WTC11 (cell line): ENCODE measurements at places on chromosomes 16 and 17.

DNA sequence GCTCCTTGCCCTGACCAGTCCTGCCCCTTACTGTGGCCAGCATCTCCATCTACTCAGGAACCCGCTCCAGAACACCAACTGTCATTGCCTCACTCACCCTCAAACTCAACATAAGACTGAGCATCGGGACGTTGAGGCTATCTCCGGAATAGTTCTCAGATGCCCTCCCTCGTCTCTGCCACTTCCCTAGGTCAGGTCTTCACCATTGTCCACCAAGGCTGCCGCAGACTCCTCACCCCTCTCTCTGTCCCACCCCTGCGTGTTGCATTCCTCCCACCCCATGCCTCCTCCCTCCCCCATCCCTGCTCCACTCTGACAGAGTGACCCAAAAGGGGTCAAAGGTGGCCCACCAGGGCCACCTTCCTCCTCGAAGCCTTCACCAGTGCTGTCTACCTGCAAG lies 37.2 kb downstream of the C17orf67 start:
- no peak for DNase-seq

DNA sequence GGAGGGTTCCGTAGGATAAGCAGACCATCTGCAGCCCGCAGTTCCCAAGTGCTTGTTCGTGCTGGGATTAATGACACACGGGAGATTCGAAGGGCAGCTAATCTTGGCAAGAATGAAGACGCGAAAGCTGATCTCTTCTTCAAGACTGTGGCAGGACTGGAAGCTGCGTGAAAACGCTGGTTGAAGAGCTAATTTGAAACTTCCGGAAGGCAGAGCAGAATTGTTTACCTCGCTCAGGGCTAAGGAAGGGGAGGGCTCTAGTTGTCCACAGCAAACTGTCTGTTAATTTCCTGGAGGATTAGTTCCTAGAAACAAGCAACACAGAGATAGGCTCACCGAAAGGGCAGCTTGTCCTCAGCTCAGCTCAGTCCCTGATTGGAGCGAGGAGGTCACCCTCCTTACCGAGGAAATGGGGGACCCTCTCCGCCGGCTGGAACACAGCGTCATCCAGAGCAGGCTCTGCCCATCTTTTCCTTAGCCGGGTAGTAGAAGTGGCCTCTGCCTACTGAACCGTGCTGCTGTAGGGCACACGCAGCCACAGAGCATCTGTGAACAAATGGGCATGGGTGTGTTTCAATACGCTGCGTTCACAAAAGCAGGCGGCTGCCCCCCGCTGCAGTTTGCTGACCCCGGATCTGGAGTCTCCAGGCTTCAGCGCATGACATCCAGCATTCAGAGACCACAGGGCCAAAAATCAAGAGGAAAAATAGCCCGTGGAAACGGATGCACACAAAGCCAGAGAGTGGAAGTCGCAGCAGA lies 16.7 kb upstream of the BAIAP2 start:
- DNase-seq = no peak

DNA sequence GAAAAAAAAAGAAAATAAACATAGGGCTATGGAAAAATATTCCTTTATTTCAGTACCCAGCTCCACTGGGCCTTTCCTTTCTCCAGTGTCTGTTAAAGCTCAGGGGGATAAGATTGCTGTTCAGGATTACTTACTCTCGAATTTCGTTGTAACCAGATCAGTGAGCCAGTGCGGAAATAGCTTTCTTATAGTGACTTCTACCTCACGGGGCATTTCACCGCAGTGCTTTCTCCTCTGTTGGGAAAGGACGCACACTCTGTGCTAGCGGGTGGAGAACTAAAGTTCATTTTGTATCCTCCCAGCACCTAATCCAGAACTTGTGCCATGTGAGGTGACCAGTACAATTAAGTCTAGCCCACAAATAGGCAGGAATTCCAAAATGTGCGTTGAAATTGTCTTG lies 38.3 kb downstream of the RPA1 start:
- DNase-seq = no peak

- no peak for DNase-seq
Observed at GRCh38 chr17:17112628-17113200, 70.5 kb downstream of the MPRIP start.

DNA sequence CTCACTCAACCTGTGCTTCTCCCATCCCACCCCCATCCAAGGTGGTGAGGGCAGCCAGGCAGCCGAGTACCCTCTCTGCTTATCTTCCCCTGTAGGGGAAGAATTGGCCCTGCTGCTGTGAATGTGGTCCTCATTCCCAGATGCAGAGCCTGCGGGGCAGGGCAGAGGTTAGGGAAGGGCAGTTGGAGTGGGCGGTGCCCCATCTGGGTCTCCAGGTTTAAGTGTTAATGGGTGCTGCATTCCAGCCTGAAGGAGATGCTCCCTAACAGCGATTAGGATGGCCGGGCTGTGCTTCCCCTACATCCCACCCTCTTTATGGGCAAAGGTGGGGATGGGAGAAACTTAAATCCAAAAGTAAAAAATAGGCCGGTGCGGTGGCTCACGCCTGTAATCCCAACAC lies 12.1 kb downstream of the TMEM95 start:
- DNase-seq = no peak

- no peak for DNase-seq
Observed at GRCh38 chr16:51168755-51169154, 17.7 kb upstream of the SALL1 start.

- no peak for DNase-seq
Observed at GRCh38 chr17:67434061-67434525, 57.0 kb downstream of the PITPNC1 start.

- no peak for DNase-seq
Observed at GRCh38 chr17:49996121-49996494, 1.1 kb upstream of the DLX3 start.

- DNase-seq = no peak
Observed at GRCh38 chr17:30021708-30022317, 80.4 kb downstream of the EFCAB5 start.

DNA sequence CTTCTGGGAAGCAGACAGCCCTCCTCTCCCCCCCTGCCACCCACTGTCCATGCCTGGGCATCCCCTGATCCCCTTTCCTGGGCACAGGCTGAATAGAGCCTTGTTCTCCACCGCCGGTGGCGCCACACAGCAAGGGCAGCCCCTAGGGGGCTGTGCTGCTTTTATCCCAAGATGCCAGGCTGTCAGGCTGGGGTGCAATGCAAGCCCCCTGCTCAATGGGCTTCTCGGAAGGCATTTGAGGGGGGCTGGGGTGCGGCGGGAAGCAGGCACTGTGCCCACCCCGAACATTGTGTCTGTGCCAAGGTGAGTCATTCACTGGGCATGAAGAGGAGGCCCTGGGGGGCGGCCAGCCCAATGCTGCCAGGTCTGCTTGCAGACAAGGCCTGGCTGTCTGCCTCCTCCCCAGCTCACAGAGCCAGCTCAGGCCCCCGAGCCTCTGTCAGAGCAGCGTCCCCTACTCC lies 1.5 kb upstream of the GFAP start:
- DNase-seq = no peak

- no peak for DNase-seq
Observed at GRCh38 chr16:56349711-56350161, 75.6 kb downstream of the AMFR start.

DNA sequence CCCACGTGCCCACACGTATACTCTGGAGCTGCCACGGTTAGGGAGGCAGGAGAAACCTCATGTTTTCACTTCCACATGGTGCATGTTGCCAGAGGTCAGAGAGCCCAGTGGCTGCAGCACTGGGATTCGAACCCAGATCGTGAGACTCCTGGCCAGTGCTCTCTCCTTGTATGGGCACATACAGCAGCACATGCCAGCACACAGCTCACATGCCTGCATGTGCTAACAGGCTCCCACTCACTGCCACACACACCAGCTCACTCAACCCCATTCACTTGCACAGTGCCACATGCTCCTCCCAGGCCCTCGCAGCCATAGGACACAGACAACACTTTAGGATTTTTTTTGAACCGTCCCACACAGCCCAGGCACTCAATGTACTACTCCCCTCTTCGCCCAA lies 49.5 kb upstream of the MRPS23 start:
- no peak for DNase-seq

DNA sequence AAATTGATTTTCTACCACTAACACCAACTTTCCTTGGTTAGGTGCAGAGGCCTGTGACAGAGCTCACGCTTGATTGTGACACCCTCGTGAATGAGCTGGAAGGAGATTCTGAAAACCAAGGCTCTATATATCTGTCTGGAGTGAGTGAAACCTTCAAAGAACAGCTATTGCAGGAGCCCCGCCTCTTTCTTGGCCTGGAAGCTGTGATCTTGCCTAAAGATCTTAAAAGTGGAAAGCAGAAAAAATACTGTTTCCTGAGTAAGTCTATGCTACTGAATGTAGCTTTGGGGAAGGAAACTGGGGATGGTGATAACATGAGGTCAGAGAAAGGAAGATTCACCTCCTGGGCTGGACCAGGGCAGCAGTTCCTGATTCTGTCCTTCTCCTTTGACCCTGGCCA lies 38.3 kb downstream of the REXO5 start:
- no peak for DNase-seq

DNA sequence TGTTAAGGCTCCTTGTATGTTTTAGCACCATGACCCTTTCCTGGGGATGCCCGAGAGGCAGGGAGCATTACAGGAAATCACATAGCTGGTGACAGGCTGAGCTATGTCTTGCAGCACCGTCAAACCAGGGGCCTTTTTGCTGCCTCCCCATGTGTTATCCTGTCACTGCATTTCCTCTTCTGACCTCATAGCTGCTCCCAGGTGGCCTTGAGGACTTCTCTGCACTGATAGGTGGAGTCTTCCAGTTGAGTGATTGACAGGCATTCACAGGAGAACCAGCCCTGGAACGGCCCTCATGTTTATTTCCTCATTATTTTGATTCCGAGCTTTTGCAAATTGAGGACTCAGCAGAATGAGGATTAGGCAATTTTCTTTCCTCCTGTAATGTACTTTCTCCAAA lies 349.6 kb downstream of the HAPSTR1 start:
- no peak for DNase-seq

DNA sequence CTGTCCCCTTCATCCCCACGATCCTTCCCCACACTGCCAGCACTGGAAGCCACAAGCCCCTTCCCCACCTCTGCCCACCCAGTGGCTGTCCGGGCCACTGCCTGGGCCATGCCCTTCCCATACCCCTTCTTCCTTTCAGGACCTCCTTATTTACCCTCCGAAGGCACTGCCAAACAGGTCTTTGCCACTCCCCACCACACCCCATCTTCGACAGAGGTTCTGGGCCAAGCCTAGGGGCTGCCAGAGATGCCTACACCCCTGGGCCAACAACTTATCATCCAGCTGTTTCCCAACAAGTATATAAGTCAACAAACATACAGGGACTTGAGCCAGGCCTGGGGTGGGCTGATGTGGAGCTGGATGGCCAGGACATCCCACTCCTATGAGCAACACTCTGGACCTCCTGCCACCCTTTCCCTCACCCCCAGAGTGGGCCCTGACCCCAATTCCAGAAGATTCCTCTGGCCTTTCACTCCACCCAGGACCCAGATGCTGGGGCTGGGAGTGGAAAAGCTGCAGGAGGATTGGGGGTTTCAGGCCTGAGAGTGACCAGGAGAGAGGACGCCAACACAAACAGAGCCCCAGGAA lies 1.5 kb upstream of the PPP1R1B start:
- DNase-seq = no peak

- DNase-seq = no peak
Observed at GRCh38 chr17:11557727-11558452, 40.4 kb upstream of the DNAH9 start.

GRCh38 chr17:16906680-16907079 lies 65.2 kb downstream of the TNFRSF13B start:
- DNase-seq = no peak

GRCh38 chr16:49382916-49383315 lies 9.3 kb downstream of the C16orf78 start:
- DNase-seq = peak; percentile 57

- no peak for DNase-seq
Observed at GRCh38 chr16:1615761-1616160, 3.6 kb downstream of the CRAMP1 start.

DNA sequence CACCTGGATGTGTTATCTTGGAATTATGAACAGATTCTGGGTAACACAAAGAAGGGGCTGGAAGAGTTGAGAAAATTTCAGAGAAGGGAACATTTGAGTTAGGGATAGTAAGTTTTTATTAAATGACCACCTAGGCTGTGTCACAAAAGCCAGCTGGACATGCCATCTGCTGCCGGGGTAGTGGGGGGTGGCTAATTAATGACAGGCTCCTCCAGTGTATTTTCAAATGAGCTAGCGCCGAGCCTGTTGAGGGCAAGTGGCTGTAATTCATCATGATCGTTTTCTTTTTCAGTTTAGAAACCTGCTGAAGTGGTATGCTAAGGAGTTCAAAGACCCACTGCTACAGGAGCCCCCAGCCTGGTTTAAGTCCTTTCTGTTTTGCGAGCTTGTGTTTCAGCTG lies 6.2 kb downstream of the TMEM97 start:
- no peak for DNase-seq

- peak; percentile 64 for DNase-seq
Observed at GRCh38 chr16:28623172-28623711, 13.4 kb upstream of the SULT1A1 start.

DNA sequence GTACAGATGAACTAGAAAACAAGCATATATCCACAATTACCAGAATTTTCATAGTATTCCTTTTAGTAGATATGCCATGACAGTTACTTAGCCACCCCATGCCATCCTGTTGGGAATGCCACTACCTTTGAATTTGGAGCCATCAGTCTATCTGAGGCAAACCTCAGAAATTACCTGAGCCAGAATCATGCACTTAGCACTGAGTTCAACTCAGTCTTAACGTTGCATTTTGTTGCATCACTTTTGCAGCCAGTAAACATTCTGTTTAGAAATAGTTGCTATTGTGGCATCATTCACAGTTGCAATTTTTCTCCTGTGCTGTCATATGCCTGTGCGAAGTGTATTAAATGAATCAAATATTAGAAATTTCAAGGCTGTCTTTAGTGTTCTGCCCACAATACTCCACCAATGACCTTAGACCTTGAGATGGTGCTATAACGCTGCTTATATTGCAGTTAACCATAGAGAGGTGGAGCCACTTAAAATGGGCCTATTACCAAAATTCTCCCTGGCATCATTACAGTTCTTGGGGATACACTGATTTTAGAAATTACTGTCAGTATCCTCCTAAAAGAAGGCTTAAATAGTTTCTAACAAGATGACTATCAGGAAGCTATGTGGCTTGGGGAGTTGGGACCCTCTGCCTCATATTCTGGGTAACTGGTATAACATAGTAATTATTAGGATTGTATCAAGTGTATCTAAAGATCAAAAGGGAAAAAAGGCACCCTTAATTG lies 11.1 kb downstream of the PTRH2 start:
- DNase-seq = no peak

GRCh38 chr17:2138318-2138717 lies 83.4 kb downstream of the HIC1 start:
- DNase-seq = no peak

- no peak for DNase-seq
Observed at GRCh38 chr16:22915003-22915402, 101.0 kb downstream of the HS3ST2 start.
